Effector CD4-positive, alpha-beta T cell (primary cell): ENCODE measurements at places on chromosomes 1 and 21.

- no peak for DNase-seq
Observed at GRCh38 chr1:59560807-59561450, 253.8 kb upstream of the HOOK1 start.

GRCh38 chr1:33578557-33579448, 106.4 kb downstream of the ZSCAN20 start:
- no peak for DNase-seq

- no peak for DNase-seq
Observed at GRCh38 chr21:31185663-31186062, 147.4 kb upstream of the KRTAP19-8 start.

- no peak for DNase-seq
Observed at GRCh38 chr1:14598007-14598497, 433 bp upstream of the KAZN start.
